ENCODE measurements at places on chromosomes 7 and 10.

- peak; percentile 58 for DNase-seq
Measured at GRCh38 chr10:100743626-100744135, 1.7 kb upstream of the PAX2 start.

- DNase-seq = peak; percentile 41
Measured at GRCh38 chr10:44807451-44807850, 103.7 kb upstream of the TMEM72 start.

GRCh38 chr10:94315024-94315451 is 47.7 kb downstream of the NOC3L start:
- peak; percentile 33 for DNase-seq

DNA sequence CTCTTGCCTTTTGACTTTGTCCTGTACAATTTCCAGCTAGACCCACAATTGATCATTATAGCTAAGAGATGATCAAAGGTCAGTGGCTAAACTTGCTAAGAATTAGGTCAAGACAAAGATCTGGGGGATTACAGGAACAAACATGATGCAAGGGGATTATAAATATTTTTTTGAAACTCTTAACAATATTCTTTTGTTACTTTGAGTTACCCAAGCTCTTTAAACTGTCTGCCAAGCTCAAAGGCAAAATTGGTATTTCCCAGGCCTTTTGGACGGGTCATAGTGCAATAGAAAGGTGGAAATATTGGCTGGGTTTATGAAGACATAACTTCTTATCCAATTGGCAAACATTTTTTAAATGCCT is 23.4 kb downstream of the TBXAS1 start:
- DNase-seq = no peak

DNA sequence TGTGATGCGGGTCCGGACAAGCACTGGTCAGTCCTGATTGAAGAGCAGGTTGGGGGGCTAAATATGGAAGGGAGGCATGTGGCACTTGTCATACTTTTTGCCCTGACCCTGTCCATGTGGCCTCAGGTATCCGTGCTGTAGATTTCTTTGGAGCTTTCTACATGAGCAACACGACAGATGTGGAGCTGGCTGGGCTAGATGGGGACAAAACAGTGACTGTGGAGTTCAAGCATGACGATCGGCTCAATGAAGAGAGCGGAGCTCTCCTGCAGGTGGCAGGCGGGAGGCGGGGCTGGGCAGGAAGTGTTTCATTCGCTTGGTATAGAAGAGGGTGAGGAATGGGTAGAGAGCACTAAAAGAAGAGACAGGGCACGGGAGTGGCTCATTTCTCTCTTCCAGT is 13.0 kb upstream of the CHCHD1 start:
- no peak for DNase-seq

DNA sequence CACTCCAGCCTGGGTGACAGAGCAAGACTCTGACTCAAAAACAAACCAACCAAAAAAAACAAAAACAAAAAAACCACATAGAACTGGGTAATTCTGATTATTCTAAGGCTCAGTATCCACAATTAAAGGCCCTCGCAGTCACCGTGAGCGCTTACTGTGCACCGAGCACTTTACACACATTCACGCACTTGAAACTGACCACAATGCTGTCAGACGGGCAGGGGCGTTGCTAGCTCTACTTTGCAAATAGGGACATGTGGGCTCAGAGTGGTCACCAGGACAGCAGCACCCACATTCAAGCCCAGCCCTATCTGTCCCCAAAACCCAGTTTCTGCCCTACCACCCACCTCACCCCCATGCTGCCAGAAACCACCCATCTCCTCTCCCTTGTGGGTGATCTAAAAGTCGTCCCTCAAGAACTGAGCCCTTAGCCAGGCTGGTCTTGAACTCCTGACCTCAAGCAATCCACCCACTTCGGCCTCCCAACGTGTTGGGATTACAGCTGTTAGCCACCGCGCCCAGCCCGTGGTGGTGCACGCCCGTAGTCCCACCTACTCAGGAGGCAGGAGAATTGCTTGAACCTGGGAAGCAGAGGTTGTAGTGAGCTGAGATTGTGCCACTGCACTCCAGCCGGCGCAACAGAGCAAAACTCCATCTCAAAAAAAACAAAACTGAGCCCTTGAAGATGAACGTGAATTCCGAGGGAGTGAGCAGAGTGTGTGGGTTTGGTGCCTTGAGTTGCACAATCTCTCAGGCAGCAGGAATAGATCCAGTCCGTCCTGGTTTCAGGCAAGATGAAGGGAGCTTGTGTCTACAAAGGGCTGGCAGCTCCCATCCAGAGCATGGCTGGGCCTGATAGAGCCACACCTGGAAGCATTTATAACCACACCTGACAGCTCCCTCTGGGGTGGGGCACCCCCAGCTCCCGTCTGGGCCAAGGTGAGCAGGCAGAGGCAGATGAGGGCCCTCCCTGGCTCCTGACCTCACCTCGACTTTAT is 5.4 kb upstream of the HSPB1 start:
- DNase-seq = peak; percentile 94

DNA sequence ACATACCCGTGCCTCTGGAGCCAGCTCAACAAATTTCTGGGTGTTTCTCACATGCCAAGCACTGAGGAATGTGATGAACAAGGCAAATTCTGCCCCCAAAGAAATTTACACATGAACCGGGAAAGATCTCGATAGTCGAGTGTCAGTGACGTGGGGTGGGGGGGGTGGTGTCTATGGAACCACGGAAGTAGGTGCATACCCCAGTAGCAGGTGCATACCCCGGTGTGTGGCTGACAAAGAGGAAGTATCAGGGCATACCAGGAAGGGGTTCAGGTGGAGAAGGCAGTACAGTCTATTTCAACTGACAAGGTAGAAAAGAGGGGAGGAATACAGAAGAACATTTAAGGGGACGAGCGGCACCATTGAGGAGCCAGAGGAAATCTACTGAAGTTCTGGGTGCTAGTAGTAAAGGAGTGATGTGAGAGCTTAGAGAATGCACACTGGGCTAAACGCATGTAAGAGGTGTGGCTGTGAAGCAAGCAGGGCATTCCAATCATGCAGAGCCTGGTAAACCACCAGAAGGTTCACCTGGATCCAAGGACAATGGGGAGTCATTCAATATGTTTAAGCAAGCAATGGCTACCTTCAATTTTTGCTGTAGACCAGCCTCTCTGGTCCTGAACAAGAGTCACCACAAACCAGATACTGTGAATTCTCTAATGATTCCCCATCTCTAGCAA is 6.2 kb downstream of the CCDC6 start:
- no peak for DNase-seq

DNA sequence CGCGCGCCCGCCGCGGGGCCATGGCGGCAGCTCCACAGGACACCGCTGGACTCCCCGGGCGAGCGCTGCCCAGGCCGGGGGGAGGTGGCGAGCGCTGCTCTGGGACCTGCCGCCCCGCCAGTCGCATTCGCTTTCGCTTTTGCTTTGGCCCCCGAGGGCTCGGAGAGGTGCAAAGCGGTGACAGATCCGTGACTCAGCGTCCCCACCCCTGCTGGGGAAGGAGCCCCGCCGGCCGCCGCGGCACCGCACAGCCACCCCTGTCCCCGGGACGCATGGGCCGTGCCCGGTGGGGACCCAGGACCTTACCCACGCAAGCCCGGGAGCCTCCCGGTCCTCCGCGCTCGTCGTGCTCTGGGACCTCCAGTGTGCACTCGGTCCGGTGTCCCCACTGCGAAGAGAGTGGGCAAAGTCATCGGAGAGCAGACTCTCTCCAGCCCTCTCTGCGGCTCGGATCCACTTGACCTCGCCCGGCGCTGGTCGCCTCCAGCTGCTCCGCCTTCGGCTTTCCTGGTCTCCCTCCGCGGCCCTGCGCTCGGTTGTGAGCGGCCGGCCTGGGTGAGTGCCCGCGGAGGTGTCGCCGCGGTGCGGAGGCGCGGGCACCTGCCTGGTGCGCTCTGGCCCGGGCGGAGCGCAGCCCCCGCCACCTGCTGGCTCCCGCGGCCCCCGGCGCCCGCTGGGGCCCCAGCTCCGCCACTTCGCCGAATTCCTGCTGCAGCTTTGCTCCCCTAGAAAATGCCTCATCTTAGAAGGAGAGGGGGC is at the start of gene IL15RA:
Gene IL15RA (minus strand): TSS at position 73 of the 759 bp plus-strand sequence. CDS start 51 bp downstream, at position 22.
- peak; percentile 41 for DNase-seq

DNA sequence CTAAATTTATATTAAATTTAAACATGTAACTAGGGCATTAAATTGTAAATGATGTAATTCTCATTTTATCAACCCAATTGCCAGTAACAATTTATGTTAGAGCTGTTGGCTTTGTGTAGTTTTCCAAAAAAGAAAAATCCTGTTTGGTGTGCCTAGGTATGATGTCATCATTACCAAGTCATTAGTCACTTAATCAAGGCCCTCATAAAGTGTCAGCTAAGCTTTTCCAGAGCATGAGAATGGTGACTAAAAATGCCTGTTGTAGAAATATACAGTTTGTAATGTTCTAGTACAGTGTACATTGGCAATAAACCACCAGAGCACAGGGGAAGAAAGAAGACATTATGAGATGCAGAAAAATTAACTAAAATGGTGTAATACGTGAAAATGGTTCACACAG is 593.8 kb upstream of the ANKRD30A start:
- DNase-seq = no peak

DNA sequence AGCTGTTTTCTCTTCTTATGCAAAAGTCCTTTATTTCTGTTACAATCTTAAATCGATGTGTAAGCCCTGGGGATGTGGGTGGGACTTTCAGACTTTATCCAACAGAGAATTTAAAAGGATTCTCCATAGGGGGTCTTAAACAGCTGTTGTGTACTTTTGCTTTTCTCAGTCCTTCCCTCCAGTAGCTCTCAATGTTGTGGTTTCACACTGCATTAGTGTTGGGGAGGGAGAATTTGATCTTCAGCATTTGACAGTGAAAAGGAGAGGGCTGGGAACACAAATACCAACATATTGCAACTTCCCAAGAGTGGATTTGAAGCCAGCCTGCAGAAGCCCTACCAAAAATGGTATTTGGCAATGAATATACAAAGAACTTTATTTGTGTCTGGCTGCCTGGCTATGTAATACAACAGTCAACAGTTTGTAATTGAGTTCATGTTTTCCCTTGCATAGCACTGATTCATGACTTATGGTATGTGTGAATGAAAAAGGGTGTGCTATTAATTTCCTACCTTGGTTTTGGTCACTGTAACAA is 80.1 kb upstream of the CAPZA2 start:
- peak; percentile 56 for DNase-seq

DNA sequence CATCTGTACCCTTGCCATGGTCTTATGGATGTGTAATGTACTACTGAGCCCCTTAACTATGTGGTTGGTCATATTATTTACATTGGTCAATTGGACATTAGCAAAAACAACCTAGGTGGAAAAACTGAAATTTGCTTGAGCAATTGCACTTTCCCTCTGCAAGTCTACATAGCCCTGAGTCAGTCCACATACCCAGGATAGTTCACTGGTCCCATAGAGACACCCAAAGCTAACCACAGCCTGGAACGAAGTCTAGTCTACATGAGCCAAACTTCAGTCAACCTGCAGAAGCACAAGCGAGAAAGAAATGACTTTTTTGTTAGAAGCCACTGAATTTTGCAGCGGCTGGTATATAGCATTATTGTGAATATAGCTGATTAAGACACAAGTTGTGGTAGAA is 37.6 kb upstream of the COL1A2 start:
- DNase-seq = no peak

- DNase-seq = no peak
Measured at GRCh38 chr7:151372612-151373265, 31.1 kb downstream of the NUB1 start.

DNA sequence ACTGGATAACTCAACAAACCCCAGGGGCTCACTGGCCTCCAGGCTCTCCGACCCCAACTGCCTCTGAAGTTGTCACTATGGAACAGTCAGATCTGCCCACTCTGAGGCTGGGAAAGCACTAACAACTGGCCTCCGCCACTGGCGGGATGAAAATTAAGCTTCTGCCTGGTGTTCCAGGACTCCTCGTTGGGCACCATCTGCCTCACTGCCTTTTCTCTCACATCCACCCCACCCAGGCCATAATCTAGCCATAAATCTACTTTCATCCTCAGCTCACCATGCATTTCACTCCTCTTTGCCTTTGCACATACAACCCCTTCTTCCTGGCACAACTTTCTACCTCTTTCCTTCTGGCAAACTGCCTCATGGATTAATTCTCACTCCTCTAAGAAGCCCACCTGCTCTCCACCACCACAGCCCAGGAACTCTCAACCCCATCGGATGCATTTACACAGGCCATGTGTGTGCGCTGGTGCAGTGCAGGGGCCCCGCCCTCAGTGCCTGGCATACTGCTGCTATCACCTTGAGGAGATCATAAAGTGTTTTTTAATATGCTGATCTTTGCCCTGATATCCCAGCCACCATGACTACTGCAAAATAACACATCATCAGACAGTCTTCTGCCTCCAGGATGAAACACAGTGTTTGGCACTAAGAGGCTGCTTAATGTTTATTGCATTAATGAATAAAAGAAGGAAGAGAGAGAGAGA is 4.0 kb downstream of the CDHR1 start:
- no peak for DNase-seq
